NCI-H1930 (cell line): ENCODE measurements at places on chromosomes 4 and X.

DNA sequence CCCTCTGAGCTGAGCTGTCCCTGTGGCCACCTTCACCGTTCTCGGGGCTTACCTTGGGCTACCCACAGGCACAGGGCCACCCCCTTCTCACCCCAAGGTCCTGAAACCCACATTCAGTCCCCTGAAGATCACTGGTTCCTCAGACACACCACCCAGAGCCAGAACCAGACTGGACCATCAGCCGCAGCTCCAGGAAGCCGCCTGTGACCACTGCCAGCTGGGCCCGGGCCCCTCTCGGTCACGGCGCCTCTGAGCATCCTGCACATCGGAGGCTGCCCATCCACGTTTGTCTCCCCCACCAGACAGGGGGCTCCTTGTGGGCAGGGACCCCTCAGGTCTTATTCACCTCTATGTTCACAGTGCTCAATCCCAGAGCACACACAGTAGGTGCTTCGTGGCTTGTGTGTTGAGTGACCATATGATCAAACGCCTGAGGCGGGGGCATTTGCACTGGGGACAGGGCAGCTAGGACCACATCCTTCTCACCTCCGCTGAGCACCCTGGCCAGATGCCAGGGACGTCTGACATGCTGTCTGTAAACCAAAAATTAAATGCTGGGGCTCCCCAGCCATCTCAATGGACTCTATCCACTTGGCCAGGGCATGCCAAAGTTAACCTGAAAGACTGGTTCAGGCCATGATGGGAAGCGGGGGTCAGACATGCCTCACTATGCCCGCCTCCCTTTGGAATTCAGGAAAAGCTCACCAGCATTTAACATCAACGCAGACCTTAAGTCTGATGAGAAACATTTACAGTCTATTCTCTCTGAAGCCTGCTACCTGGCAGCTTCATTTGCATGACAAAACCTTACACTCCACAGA, 109.4 kb upstream of the AFAP1 start:
- DNase-seq = no peak

- DNase-seq = no peak
Measured at GRCh38 chr4:102469806-102470205, 31.4 kb upstream of the NFKB1 start.

DNA sequence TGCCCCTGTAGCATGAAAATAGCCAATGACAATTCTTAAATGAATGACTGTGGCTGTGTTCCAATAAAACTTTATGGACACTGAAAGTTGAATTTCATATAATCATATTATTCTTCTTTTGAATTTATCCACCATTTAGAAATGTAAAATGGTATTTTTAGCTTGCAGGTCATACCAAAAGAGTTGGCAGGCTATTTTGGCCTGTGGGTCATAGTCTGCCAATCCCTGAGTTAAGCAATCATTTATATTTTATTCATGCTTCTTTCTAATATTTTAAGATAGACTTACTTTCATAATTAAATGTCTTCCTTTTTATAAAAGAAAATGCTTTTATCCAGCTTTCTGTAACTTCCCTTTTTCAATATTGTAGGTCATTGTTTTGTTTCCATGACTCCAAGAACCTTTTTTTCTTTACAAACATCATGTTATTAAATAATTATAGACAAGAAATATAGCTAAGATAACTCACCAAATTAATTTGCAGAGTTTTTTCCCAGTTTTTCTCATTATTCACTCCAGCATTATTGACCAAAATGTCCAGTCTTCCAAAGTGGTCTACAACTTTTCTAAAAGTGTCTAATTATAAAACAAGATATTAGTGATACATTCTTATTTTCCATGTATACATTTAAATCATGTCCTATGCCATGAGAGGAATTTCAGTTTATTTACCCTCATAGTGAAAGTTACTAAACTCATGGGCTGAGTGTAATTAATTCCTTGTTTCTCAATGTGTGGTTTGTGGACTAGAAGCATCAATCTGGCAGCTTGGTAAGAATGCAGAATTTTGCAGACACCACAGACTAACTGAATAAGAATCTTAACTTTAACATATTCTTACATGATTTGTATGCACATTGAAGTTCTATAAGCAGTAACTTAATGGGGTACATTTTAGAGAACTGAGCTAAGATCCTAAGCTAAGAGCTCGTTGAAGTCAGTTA, 4.5 kb downstream of the HPGD start:
- DNase-seq = no peak

DNA sequence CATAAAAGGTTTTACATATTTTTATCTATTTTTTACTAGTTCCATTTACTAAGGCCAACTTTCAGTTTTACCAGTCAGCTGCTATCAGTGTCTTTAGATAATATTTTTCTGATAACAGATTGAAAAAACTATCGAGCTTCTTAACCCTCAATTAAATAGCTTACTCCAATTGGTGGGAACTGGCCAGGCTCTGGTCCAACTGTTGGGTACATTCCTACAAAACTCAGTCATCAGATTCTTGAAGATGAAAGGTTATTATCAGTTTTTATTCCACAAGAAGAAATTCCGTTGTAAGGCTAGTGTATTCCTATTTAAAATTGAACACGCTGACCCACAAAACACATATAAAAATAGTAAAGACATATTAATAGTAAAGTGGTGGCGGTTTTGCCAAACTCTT, 346.2 kb downstream of the MAPK10 start:
- DNase-seq = no peak

DNA sequence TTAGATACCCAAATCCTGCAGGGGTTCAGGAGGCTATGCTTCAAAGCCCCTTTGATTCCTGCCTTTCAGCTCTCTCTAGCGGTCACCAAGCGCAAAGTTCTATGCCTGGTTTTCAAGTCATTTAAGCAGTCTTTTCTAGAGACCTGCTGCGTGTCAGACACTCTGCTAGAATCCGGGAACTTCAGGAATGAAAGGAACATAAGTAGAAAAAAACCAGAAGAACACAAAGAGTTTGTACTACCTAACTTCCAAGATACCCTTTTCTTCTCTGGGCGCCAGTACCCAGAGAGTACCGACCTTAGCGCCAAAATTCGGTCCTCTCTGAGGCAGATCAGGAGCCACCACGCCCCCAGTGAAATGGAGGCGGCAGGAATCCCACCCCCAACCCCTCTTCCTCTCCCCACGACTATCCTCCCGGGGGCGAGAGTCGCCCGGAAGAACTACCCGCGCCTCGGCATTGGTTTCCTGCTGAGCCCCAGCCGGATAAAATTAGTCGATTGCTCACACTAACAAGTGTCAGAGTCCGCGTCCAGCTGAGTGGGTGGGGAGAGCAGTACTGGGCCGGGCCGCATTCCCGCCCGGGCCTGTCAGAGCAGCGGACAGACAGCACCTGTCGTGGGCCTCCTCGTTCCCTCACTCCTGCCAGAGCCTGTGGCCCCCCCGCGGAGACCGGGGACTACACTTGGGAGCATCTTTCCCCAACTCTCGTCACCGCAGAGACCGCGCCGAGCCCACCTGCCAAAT, 78.8 kb downstream of the RLIM start:
- DNase-seq = no peak

- DNase-seq = no peak
Measured at GRCh38 chr4:140904904-140905303, 148.7 kb upstream of the TBC1D9 start.

- DNase-seq = no peak
Measured at GRCh38 chr4:70623323-70623722, 5.2 kb upstream of the ENAM start.

- DNase-seq = no peak
Measured at GRCh38 chrX:1500701-1501624, 36.0 kb downstream of the P2RY8 start.

GRCh38 chrX:350534-351323, 32.1 kb upstream of the GTPBP6 start:
- DNase-seq = no peak

- no peak for DNase-seq
Measured at GRCh38 chr4:5787311-5787710, 76.3 kb downstream of the EVC start.

DNA sequence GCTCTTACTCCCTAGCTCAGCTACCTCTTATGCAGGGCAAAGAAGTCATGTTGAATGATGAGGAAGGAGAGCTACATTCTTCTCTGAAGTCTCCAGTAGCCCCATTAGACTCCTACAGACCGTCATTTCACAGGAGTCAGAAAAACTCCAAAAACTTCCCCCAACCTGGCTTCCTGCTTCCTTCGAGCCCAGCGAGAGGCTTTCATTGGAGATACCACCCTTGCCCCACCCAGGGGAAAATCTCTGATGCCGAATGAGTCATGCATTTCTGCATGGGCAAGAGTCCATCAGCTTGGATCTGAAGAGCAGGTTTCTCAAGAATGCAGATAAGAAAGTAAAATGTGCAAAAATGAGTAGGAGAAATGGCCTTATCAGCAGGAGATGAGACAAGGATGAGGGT, 53.0 kb downstream of the ARSF start:
- DNase-seq = no peak

DNA sequence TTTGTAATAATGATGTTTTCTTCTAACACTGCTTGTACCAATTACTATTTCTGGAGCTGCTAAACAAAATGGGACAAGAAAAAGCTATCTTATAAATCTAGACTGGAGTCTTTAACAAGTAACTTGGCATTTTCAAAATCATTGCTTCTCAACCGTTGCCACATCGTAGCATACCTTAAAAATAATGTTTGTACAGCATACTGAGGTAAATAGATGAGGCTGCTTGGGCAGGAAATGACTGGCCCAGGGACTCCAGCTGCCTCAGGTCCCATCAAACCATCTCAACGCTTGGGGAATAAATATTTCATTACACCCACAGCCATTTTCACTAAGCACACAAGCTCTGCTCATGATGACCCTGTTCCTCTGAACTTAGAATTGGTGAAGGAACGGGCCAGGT, 115.1 kb downstream of the SPANXA1 start:
- no peak for DNase-seq

GRCh38 chr4:186689476-186689875, 34.2 kb downstream of the FAT1 start:
- no peak for DNase-seq

- peak; percentile 64 for DNase-seq
Measured at GRCh38 chrX:109732807-109733612, at the start of gene ACSL4. Gene ACSL4 (minus strand): TSS chrX:109733257. CDS start chrX:109683363, 49,894 bp downstream.

DNA sequence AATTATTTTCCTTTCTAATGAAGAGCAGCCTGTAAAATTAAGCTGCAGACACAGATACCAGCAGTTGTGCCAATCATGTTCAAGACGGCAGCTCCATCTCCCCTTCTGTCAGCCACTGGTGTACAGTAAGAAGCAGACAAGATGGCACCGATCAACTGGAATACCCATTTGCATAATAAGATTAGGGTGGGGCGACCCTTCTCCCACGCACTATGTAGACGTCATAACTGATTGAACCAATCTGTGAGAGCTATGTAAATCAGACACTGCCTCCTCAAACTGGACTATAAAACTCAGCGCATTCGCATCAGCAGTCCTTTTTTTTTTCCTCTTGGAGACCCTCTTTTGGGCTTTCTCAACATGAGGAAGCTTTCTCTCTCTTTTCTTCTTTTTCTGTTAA, 40.4 kb upstream of the INTS6L start:
- DNase-seq = no peak

- DNase-seq = no peak
Measured at GRCh38 chr4:87066403-87067123, 131.8 kb downstream of the AFF1 start.

GRCh38 chr4:26457412-26457811, 32.9 kb downstream of the CCKAR start:
- DNase-seq = no peak

DNA sequence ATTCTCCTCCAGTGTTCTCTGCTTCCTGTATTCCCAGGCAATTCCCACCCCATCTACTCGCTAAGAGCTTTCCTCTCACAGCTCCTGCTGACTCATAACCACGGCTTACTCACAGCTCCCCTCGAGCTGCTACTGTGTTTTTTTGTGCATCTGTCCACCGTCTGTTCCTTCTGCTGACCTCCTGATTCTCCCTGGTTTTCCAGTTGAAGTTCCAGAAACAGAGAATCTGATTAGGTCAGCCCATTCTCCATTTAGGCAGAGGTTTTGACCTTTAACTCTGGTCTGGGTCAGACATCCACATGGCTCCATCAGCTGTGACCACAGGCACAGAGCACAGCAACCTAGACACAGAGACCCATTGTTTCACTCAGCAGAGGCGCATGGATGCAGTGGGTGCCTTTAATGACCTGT, 5.5 kb upstream of the SMIM20 start:
- no peak for DNase-seq

- no peak for DNase-seq
Measured at GRCh38 chrX:97909245-97909644, 1025.5 kb downstream of the RPA4 start.

DNA sequence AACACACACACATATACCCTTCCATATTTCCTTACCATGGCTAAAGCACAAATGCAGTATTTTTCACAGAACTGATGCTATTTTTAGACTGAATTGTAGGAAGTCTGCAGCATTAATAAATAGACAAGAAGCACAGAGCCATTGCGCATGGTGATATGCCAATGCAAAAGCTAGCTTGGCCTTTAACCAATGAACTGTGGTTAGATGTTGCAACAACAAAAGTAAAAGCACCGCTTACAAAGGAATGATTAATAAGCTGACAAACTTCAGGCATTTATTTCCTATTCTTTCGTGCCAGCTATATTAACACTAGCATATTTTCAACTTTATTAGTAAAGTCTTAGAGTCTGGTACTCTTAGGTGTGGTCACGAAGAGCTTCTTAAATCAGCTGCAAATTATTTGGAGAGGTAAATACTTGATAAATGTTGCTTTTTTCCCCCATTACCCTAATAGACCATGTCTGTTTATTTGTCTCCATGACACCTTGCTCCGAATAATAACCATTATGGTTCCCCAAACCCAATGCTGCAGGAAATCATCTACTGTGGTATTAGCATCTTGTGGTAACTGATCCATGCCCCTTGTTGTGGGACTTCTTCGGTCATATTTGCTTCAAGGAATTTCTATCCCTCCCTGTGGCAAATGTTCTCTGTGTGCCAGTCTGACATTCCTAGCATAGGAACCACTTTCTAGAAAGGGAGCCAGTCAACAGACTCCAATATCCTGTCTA, 306.1 kb upstream of the TAPT1 start:
- no peak for DNase-seq

- no peak for DNase-seq
Measured at GRCh38 chrX:151871244-151871643, 41.4 kb upstream of the MAGEA4 start.

GRCh38 chr4:178174756-178175155, 732.5 kb upstream of the AGA start:
- DNase-seq = no peak

DNA sequence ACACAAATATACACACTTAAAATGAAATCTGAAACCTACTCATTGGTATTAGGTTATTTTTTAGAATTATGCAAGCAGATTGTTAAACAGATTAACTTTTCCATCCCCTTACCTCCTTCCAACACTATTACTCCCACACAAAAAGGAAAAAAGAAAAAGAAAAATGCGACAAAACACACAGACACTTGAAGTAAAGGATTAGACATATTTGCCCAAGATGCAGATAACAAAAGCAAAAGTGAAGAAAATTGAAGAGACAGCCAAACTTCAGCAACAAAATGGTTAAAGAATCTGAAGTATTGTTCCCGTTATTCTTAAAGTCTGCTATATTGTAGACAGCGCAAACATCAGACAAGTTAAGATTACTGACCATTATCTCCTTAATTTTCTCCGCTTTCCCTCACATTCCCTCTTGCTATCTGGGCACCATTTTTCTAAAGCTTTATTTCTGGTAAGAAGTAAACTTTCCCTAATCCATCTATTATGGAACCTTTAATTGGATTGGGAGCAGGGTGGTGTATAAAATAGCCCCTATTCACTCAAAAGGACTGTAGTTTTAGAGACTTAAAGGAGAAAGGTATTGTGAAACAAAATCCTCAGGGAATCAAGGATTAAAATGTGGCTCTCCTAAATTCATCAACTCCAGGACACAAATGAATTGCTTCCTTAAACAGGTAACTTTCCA, 34.7 kb upstream of the MAB21L2 start:
- no peak for DNase-seq

- DNase-seq = no peak
Measured at GRCh38 chr4:147157860-147158701, 212.4 kb upstream of the TTC29 start.
